ENCODE measurements at places on chromosomes 13 and 19.

DNA sequence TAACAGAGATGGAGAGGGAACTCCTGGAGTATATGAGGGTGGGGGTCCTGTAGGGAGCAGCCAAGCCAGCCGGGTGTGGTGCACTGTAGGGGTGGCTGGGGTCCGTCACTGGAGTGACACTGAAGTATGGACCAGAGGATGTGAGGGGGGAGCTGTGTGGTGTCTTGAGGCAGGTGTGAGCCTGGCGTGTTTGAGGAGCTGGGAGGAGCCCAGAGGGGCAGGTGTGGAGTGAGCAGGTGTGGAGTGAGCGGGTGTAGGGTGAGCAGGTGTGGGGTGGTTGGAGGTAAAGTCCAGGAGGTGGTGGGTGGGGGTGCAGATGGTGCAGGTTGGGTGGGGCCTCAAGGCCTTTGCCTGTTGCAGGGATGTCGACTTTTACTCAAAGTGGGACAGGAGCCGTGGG lies 5.9 kb downstream of the B3GNT8 start:
- DNase-seq, result no peak

GRCh38 chr13:35810321-35810720 lies 320.9 kb downstream of the DCLK1 start:
- DNase-seq, result no peak

DNA sequence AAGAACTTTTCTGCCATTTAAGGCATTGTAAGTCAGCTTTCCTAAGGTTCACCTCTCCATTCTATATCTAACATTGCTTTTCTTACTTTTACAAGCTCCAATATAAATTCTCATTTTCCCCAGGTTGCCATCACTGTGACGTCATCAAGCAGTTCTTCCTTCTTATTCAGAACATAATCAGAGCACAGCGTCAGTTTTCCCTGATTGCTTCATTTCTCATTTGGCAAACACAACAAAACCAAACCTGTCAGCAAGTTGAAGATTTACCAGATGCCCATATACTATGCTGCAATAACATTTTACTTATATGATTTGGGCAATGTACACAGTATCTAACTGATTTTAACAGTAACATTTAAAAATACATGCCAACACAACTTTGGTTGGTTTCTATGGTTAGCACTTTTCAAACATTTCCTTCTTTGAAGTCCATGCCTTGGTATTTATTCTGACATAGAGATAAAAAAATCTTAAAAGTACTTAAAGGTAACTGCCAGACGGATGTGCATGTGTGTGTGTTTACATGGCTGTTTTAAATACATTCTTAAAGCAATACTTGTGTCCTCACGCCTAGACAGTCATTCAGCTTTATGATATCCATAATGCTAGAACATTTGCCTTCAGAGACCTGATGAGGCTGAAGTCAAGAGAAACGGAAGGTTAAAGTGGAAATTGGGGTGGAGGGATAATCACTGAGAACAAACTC lies 264.0 kb downstream of the KLF12 start:
- DNase-seq, result no peak

DNA sequence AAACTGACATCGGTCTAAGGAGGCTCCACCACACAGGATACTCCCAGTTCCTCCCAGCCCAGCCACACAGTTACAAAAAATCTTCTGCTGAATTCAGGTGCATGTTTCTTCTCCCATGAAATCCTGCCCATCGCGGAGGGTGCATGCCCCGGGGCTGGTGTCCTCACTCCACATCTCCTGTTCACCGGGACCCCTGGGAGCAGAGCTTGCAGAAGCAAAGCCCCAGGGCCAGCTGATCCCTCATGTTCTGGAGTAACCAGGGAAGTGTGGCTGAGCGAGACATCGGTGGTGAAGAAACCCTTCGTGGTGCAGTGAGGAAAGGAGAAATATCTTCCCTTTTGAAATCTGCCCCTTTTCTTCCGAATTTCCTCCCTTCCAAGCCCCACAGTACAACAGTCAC lies 904 bp upstream of the SIGLEC9 start:
- DNase-seq, result no peak

DNA sequence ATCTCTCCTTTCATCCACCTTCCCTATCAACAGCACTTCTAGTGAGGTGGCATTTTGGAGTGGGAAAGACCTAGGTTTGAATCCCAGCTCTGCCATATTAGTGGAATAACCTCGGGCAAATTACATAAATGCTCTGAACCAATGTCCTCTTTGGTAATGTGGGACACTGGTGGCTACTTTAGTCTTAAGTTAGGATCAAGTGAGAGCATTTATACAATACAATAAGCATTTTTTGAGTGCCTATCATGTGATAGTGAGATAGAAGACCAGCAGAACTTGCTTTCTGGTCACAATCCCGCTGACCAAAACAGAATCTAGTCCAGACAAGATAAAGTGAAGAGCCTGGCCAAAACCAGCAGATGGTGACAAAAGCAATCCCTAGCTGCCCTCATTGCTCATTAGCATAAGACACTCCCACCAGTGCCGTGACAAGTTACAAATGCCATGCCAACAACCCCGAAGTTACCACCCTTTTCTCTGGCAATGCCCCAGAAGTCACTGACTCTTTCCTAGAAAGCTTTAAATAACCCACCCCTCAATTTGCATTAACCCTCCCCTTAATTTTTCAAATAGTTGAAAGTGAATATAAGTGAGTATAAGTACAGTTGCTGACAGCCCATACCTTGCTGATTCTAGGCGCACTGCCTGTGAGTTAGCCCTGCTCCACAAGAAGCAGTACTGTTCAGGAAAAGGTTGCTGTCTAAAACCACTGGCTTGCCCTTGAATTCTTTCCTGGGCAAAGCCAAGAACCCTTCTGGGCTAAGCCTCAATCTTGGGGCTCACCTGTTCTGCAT lies 28.9 kb upstream of the KPNA3 start:
- DNase-seq, result no peak

DNA sequence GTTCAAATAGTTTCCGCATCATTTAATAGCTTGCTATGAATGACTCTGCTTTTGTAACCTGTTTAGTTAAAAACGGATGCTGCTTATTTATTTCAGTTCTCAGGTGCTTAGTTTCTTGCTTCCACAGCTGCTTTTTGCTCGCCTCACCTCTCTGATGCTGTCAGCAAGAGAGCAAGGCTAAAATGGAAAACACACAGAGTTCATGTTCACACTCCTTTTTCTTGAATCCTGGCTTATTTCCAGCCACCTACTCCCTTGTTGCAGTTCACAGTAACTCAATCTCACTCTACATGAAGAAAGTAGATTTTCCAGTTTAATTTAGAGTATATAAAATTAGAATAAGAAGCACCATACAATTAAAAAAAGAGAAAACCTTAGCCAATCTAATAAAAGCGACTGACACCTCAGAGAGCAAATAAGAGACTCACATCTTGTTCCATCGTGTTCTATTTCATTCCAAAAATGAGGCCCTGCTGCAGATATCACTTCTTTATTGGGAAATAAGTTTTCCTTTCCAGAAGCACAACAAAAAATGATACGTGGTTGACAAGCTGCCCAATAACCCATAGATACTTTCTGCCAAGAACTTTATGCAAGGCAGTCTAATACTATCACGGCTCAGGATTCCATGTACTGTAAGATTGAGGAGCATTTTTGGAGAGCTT lies 326.1 kb upstream of the SLITRK1 start:
- DNase-seq, result no peak

DNA sequence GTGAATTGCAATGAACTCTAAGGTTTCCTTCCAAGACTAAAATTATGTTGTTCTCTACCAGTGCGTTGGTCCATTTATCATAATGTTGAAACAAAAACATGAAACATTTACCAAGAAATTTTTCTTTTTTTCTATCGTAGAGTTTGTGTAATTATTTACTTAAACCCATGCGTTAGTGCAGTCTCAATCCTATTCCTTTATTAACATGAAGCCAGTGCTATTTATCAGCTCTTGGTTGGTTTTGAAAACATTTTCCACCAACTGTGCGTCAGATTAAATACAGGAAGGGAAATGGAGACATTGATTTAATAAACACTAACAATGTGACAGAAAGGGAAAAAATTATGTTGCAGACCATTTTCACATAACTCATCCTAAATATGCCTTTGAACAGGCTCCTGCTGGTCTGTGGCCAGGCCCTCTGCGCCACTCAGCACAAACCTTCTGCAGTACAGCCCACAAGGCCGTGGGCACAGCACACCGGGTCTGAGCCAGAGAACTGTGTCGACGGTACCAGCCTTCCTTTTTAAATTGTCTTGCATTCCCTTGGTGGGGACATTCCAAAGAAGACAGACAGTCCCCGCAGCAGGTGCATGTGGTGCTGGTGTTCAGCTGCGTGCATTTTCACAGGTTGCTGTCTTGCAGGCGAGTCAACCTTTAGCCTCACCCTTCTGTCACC lies 135.8 kb downstream of the SHISA2 start:
- no peak for DNase-seq

- no peak for DNase-seq
Measured at GRCh38 chr13:109862627-109863026, 76.2 kb upstream of the IRS2 start.

DNA sequence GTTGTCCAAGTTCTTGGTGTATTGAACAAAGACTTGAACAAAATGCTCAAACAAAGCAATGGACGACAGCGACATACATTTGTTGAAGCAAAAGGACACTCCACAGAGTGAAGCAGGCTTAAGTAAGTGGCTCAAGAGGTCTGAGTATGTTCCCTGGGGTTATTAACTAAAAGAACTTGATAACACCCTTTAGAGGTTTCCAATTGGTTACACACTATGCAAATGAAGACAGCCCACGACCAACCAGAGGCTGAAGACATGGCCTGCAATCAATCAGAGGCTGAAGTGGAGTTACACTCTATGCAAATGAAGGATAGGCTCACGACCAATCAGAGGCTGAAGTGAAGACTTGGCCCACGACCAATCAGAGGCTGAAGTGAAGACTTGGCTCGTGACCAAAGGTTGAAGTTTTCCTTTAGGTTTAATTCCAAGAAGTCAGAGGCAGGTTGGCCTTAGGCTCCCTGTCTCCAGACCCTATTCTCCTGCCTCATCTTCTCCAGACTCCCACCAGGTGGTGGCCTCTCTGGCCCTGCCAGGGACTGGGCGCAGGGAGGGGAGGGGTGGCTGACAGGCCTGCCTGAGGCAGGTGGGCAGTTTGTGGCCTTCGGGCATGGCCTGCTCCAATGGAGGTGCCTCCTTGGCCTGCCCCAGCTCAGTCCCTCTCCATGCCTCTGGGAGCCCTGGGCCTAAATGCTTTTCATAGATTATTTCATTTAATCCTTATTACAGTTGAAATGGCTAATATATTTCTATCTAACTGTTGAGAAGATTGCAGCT lies 38.1 kb downstream of the CCDC169 start:
- no peak for DNase-seq

DNA sequence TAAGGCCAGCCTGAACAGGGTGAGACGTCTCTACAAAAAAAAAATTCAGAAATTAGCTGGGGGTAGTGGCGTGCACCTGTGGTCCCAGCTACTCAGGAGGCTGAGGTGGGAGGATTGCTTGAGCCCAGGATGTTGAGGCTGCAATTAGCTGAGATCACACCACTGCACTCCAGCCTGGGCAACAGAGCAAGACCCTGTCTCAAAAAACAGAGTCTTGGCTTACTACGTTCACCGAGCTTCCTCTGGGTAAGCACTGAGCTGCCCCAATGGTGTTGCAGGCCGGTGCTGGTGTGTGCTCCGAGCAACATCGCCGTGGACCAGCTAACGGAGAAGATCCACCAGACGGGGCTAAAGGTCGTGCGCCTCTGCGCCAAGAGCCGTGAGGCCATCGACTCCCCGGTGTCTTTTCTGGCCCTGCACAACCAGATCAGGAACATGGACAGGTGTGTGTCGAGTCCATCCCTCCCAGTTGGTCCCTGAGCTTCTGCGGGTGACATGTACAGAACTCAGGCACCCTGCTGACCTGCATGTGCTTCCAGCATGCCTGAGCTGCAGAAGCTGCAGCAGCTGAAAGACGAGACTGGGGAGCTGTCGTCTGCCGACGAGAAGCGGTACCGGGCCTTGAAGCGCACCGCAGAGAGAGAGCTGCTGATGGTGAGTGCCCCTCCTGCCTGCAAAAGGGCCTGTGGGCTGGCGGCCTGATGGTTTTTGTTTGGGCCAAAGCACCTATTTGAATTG lies 24.1 kb downstream of the UPF1 start:
- DNase-seq, result no peak

- no peak for DNase-seq
Measured at GRCh38 chr13:46633416-46633815, 80.4 kb downstream of the LRCH1 start.

Data from glomerular endothelial cell (primary cell).